ENCODE measurements at places on chromosomes 5 and 9.

DNA sequence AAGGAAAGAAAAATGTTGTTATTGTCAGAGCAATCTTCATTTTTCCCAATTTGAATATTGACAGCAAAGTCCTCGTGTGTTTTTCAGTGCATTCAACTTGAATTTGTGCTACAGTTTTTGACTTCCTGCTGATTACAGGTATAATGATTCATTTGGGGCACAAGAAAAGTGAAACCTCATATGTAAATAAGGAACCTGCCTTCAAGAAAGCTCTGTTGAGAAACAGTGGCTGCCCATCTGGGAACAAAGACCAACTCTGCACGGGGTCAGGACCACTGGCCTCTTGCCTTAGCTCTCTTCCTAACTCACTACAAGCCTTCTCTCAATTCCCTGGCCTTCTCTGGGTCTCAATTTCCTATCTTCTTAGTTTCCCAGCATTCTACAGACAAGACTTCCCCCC lies 21.0 kb downstream of the TIMD4 start:
- DNase-seq, result no peak

- DNase-seq, result no peak
Observed at GRCh38 chr9:6552498-6553121, 92.9 kb downstream of the GLDC start.

GRCh38 chr5:72920690-72921502 lies 34.9 kb upstream of the FCHO2 start:
- DNase-seq, result no peak

GRCh38 chr5:10563110-10563944 lies 543 bp upstream of the ANKRD33B start:
- peak; percentile 55 for DNase-seq

DNA sequence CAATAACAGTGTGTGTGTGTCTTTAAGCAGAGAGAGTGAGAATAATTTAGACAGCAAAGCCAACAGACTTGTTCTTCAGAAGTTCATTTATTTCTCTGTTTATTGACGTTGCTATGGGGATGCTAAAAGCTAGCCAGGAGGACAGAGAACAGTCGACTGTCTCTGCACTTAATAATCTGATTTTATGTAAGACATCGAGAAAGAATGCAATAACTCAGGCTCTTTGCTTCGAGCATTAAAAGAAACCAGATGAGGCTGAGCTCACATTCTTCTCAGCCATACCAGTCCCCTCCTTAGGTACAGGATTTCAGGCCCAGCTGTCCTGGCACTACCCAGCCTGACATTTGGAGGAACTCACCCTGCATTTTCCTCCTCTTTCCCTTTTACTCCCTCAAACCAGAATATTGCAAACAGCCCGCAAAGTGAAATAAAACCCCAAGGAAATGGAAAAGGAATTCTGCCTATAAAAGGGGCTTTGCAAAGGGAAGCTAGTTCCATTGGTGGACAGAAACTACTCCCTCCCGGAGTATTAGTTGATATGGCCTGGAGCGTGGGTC lies 44.5 kb upstream of the DPYSL3 start:
- DNase-seq, result no peak
